Activated T-cell treated with anti-CD3 and anti-CD28 coated beads for 48 hours (primary cell): ENCODE measurements at places on chromosomes 12 and 14.

- DNase-seq, result no peak
These were observed 21.1 kb downstream of the FKBP3 start for GRCh38 chr14:45112896-45113781.

- DNase-seq, result no peak
These were observed 58.3 kb upstream of the ISM2 start for GRCh38 chr14:77556946-77557345.

DNA sequence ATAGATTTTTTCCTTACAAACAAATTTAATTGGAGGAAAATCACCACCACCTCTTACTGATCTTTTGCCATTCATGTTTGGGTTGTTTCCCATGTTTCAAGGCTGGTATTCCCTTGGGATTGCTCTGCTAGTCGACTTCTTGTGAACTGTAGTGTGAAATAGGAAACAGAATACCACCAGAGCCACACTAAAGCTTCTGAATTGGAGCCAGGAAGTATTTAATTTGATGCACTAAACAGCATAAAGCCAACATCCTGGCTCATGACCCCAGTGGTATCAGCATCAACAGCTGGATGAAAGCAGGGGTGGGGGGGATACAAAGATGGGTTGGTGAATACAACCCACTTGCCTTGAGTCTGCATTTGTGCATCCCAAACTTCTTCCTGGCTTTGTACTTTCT, 127.5 kb downstream of the TBC1D30 start:
- DNase-seq, result no peak

DNA sequence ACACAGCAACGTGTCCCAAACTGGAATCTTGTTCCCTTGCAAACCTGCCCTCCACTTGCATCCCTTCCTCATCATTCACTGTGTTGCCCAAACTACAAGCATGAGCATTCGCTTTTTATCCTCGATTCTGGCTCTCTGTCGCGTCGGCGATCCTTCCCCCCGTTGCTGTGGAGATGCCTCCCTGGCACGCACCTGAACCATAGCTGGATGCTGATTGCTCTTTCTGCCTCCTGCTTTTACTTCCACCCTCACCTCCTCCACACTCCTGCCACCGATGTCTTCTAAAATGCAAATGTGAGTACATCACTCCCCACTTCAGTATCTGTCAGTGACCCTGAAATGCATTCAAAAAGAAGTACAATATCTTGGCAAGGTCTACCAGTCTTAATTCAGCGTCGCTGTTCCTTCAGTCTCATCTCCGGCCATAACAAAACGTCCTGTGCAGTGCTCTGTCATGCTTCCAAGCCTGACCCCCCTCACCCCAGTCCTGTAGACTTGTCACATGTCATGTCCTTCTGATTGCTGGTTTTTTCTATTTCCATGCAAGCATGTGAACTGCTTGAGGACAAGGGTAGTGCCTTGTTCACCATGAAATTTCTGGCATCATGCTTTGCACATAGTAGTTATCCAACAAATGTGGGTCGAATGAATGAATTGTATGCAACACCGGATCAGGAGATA, 2.5 kb upstream of the PPP2R5C start:
- DNase-seq, result no peak

DNA sequence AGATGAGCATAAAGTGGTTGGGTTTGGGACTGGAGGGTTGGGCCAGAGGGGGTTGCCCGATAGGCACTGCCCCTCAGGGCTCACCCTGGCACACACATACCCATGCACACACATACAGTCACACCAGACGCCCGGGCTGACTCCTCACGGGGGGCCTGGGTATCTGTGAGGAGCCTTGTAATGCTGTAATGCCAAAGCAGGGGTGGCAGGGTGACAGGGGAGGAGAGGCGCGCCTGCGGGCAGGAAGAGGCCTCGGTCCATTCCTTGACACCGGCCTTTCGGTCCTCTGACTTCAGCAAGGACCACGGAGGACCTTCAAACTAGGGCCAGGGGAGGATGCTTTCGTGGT, 375 bp downstream of the FAIM2 start:
- no peak for DNase-seq

DNA sequence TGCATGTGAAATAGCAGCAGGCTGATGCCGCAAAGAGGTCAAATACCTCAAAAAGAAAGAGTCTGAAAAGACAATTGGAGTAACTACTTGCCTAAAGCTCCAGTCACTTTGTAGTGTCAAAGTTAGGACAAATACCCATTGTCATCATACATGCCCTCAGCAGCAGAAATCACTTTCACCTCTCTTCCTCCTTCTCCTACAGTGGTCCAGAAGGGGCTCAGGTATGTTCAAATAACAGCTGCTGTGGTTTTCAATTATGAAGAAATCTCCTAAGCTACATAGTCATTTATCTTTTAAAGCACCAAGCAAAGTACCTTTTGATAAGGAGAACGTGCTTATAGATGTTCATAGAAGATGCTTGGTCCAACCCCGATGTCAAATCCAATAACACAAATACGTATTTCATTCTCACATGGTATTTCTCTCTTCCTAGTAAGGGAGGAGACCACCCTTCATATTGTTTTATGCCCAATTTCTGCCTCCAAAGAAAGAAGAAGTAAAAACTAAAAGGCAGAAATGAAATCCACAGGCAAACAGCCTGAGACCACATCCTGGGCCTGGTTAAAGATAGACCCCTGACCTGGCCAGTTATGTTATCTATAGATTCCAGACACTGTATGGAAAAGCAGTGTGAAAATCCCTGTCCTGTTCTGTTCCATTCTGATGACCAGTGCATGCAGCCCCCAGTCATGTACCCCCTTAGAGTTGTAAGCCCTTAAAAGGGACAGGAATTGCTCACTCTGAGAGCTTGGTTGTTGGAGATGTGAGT, 23.7 kb downstream of the GYS2 start:
- DNase-seq, result no peak

DNA sequence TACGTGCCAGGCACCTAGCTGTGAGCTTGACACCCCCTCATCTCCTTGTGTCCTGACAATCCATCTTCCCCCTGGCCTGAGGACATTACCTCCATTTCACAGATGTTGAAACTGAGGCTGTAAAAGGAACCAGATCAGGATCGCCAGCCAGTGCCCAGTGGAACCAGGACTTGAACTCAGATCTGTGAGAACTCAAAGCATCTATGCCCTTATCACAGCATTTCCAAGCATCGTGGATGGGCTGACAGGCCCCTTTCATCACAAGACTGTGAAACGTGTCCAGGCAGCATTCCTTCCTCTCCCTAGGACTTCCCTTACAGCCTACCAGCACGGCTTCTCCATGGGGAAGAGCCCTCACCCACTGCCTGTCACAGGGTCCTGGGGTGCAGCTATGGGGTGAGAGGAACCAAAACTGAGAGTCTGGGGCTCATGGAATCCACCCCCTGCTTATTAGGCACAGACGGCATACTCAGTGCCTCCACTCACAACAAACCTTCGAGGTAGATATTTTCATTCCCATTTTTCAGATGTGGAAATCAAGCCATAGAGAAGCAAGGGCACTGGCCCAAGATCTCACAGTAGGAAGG, 26.9 kb downstream of the CMKLR1 start:
- no peak for DNase-seq

DNA sequence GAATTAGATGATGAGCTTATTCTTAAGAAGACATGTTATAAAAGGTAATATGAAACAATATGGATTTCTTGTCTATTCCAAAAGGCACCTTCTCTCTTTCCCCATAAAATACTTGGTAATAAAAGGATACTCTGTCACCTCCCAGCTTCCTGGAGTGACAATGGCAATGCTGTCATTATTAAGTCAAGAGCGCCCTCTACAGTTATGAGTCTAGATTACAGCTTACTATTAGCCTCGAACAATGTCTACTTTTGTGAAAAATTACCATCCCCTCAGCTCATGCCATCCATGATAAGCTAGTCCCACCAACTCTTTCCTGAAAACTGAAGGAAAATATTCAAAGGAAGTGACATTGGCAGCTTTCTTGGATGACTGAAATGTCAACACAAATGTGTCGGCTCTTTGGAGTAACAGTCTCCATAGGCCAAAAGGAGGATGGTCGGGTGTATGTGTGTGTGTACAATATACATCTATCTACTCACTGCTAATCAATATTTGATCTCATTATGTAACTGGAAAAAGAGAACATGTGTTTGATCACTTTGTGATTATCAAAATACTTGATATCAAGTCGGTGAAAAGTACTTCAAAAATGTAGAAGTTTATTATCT, 48.7 kb upstream of the CDKN3 start:
- DNase-seq, result no peak

DNA sequence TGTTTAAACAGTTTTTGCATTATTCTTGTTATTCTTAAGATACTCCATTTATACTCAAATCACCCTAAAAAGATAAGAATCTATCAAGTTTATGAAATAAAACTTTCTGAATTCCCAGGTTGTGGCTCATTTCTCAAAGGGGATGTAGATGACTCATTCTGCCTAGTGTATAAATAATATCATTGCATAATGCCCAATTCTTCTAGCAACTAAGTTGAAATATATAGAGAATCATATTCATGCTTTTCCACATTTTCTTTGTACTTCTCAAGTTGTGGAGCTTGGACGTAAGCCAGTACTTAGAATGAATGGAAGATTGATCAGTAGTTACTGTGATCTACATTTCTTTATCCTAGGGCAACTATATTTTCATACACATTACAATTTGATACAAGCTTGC, 201.1 kb downstream of the PPFIA2 start:
- no peak for DNase-seq
